ENCODE measurements at places on chromosomes 4 and X. TPM values are rescaled to one million over a fixed set of nuclear protein-coding genes. Genes with fewer than 3 reads are reported as not detected.

Gene GPR34
- total RNA-seq, result 28.0 TPM

Gene SYNPO2
- total RNA-seq, result 313 TPM

Gene FAM9C
- not detected for total RNA-seq

Gene RHOXF2
- not detected for total RNA-seq

Gene LNX1
- total RNA-seq, result 24.1 TPM

Gene FGA
- total RNA-seq, result not detected

Gene PPEF2
- total RNA-seq, result not detected

Gene ZNF185
- 8.1 TPM for total RNA-seq

Gene TECRL
- not detected for total RNA-seq

Measured in thoracic aorta (tissue), 2 donors.